ENCODE measurements at places on chromosomes 3 and 15.

GRCh38 chr3:8769088-8769822 is at the start of gene OXTR:
Gene OXTR, minus strand, starts transcription at chr3:8769613. Its CDS starts 1,426 bp downstream, at chr3:8768187.
- DNase-seq: peak; percentile 40

DNA sequence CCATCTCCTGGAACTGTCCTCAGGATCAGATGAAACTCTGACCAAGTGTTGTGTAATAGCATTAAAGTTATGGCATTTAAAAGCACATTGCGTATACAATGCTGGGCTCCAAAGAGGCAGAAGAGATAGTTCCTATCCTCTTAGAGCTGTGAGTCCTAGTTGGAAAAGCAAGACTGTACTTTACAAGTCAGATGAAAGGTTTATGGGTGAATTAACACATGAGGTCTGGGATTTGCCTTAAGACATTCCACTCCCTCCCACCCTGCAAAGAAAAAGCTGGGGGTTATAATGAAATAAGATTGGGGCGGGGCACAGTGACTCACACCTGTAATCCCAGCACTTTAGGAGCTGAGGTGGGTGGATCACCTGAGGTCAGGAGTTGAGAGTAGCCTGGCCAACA is 35.6 kb downstream of the SNAPC5 start:
- no peak for DNase-seq

DNA sequence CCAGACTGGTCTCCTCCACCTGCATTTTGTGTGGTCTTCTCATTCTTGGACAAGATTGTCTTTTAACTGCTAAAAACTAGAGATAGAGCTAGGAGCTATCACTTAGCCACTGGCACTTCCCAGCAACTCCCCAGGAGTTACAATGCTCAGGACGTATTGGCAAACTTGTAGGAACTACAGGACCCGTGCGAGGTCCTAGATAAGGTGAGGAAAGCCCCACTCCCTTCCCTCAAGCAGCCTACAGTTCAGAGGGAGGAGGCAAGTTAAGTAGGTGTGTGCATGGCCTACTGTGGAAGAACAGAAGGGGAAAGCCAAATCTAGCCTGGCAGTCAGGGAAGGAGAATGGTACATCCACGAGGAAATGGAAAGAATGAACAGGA is 504.7 kb upstream of the PROK2 start:
- no peak for DNase-seq

DNA sequence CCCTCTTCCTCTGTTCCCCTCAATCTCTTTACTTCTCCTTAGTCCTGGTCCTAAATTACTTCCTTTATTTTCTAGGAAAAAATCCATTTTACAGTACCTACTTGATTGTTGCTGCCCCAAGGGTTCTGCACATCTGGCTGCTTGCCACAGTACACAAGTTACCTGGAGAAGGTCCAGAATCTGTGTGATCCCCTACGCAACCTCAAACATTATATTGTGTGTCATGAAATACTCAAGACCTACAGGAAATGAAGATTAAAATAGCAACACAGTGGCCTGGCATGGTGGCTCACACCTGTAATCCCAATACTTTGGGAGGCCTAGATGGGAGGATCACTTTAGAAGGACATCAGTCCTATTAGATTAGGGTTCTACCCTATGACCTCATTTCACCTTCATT is 48.7 kb downstream of the PRKAR2A start:
- peak; percentile 16 for DNase-seq

GRCh38 chr3:13619661-13620230 is 70.8 kb downstream of the FBLN2 start:
- no peak for DNase-seq

DNA sequence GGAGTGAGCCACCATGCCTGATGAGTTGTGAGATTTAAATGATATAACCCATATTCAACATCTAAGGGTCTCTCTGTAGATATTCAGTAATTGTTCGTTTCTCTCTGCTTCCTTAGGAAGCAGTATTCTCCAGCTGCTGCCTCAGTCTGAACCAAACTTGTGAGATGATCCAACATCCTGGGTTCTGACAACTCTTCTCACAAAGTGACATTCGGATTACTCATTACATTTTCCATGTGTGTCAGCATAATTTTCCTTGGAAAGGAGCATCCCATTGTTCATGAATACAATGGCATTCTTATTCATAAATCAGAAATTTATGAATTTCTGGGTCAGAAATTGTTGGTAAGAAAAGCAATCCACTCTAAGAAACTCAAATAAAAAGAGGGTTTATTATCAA is 15.0 kb upstream of the SEC22A start:
- DNase-seq: no peak

- no peak for DNase-seq
These were observed 40.1 kb upstream of the MITF start for GRCh38 chr3:69699183-69699582.

DNA sequence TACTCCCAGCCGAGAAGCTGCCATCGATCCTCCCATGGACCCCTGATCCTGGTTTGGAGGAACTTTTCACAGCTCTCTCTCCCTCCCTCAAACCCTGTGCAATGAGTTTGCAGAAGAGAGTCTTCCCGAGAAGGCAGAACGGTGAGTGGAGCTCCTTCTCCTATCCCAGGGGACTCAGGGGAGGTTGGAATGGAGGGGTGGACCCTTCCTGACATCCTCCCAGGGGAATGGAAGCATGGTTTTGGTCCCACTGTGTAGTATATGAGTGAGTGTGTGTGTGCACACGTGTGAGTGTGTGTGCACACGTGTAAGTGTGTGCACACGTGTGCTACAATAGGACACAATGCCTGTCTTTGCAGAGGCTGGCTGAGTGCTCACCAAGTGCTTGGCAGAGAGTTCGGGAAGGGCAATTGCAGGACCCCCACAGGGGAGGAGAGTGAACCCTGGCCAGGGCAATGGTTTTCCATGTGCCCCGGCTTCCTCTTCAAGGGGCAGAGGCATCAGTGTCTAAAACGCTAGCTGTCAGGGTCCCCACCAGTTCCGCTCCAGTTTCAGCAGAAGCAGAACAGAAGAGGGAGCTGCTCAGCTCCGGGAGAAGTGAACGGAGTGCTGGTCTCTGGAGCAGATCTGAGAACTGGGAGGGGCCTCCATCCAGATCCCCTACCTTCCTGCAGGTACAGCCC is 13.8 kb upstream of the IL16 start:
- DNase-seq: no peak

DNA sequence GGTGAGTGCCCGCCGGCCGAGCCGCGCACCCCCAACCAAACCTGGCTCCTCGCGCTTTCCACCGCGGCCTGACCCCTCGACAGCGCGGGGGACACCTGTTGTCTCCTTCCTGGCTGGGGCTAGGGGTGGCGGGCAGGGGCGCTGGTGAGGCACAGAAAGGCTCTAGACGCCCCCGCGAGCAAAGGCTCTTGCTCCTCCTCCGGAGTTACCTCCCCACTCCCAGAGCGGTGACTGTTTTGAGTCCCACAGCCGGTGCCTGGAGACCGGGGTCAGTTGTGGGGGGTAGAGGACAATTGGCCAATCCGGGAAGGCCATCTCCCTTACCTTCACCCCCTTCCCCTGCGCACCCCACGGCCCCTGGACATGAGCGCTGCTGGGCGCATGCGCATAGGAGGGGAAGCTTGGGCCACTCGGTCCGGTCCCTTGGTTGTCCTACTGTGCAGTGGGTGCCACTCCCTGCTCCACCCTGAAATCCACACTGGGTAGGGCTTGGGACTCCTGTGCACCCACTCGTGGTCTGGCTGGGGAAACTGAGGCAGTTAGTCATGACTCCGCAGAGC is 554 bp downstream of the CHST13 start:
- DNase-seq: peak; percentile 69

DNA sequence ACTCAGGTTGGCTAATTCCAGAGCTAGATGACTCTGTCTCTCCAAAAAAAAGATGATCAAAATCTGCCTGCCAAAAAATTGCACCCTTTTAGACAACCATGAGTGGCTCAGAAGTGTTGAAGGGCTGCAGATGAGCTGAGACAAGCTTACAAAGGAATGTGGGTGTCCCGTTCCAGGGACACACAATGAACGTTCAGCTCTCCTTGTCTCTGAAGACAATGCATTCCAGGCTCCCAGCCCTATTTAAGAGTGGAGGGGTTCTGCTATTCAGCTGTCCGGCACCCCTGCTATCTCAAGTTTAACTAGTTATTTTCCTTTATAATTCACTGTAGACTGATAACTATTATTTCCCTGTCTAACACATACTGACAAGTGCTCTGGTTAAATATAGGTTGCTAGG is 355.1 kb upstream of the WNT5A start:
- no peak for DNase-seq

- no peak for DNase-seq
These were observed 49.9 kb downstream of the BTD start for GRCh38 chr3:15651396-15651795.

- DNase-seq: no peak
These were observed 94.3 kb upstream of the AADACL2 start for GRCh38 chr3:151639418-151639740.

DNA sequence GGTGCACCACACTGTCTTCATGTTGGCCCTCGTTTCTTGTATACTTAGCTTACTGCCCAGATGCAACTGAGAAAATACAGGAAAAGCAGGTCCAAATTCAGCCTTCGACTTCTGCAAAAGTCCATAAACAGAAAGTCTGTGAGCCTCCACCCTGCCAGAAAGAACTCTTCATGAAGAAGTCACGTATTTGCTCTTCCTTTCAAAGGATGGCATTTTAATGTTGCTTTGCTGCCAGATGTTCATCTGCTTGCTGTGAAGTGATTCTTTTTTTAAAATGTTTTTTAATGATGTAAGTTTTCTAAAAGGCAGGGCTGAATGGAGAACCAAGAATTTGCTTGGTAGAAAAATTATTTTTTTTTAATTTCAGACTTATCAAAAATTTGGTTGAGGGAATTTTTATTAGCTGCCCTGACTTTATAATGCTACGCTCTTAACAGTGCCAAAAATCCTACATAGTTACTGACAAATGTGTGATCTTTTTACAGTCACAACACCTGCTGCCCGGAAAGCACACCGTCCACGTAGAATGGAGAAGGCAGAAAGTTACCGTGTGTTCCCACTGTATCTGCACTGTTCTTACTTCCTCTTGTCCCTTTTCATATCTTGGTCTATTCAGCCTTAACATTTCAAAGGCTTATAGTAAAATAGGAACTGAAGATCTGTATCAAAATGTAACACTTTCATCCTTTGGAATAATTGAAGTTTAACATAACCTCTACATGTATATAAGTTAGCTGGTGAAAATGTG is 136.3 kb downstream of the LRRC28 start:
- DNase-seq: no peak

DNA sequence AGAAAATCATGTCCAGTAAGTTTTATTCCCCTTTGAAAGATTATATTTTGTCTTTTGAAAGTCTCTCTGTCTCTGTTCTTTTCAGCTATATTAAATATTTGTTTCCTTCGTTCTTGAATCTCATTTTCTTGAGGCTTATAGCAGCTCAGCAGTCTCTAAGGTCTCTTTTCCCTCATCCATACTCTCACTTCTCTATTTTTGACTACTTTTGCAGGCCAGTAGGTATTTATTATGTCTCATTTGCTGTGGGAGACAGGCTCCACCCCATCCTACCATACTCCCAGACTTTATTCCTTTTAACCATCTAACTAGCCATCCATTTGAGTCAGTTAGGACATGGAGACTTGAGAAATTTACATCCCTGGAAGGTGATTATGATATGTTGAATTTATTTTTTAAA is 71.0 kb downstream of the FILIP1L start:
- no peak for DNase-seq

DNA sequence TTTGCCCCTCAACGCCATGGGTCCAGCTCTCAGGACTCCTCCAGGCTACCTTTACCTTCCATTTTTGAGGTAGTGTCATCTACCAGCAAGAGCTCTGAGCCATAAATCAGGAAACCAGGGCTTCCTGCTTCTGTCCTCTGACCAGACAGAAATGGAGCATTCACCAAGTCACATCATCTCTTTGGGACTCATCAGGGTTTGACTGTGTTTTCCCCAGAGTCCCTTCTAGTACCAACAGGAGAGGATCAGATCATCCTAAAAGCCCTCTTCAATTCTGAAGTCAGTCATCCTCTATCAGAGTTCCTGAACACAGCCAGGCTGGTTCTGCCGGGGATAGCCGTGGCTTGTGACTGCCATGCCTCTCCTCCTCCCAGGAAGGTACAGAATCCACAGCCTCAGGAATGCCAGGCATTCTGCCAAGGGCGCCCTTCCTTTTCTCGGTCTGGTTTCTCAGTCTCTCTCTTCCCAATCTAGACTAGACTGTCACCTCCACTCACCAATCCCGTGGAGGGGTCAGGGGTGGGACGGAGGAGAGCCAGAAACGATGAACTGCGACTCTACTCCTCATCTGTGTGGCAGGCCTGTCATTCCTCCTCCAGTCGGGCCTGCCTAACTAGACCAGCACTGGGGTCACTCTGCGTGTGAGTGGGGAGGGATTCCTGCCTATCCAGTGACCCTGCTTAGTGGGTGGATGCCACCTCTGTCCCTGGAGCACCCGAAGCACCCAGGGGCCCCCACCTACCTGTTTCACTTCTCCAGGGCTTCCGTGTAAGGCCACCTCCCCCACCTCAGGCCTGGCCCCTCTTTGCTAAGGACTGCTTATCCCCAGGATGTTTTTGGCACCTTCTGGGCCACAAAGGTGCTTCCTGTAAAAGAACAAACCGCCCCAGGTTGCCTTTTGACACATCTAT is 30.9 kb downstream of the CCNL1 start:
- DNase-seq: peak; percentile 40

GRCh38 chr3:169241630-169241990 is 421.9 kb downstream of the MECOM start:
- no peak for DNase-seq

DNA sequence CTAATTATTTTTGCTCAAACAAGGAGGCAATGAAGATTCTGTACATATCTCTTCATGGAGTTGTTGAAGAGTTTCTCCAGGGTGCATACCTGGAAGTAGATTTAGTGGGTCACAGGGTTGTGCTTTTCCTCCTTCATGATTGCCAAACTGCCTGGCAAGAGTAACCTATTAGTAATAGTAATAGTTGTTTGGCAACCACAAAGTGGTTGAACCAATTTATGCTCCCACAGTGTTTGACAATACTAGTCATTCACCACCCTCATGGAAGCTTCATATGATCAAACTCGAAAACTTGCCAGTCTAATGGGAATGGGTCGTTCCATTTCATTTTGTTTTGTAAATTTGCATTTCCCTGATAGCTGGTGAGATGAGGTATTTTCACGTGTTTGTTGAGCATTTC is 57.8 kb downstream of the TLE3 start:
- DNase-seq: no peak

DNA sequence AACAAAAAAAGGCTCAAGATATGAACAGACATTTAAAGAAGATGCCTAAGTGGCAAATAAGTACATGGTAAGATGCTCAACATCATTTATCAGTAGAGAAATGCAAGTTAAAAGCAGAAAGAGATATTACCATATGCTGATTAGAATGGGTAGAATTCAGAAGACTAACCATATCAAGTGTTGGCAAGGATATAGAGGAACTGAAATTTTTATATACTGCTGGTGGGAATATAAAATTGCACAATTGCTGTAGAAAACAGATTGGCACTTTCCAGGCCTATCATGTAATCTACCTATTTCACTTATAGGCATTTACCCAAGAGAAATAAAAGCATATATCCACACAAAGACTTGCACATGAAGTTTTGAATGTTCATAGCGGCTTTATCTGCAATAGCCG is 17.1 kb downstream of the SLC28A1 start:
- DNase-seq: no peak

All from HepG2 (cell line).